ENCODE measurements at places on chromosomes 1 and 21.

GRCh38 chr21:41597227-41597626 lies 89.3 kb upstream of the TMPRSS2 start:
- no peak for DNase-seq

DNA sequence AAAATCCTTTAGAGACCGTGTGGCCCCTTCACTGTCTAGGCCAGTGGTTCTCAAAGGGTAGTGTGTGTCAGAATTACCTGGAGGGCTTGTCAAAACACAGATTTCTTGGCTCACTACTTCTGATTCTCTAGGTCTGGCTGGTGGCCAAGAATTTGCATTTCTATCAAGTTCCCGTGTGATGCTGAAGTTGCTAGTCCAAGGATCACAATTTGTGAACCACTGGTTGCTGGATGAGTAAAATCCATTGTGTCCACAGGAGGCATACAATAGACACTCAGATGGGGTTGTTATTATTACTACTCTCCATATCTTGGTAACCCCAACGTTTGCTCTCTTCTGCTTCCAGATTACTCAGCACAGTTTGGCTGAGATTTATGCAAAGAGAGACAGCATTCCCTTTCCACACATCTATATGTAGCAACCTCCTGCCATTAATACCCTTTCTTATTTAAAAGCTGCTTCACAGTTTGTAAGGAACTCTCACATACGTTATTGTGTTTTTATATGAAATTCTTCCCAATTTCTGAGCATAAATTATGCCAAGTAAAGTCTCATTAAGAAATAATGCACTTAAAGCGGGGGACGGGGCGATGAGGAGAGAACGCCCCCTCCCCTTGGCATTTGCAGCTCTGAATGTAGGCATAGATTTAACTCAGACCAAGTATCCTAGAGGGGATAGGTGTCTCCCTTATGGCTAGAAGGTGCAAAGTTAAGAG lies 720 bp upstream of the TMCC2 start:
- DNase-seq = no peak

GRCh38 chr1:94721240-94721639 lies 98.9 kb upstream of the SLC44A3 start:
- peak; percentile 93 for DNase-seq

GRCh38 chr1:5645135-5645399 lies 347.2 kb downstream of the NPHP4 start:
- DNase-seq = no peak

- DNase-seq = peak; percentile 13
These were observed 6.7 kb upstream of the HUNK start for GRCh38 chr21:31866077-31866511.

- DNase-seq = no peak
These were observed 4.1 kb downstream of the HEYL start for GRCh38 chr1:39635205-39635870.

GRCh38 chr1:12047120-12047876 lies 15.8 kb upstream of the TNFRSF8 start:
- DNase-seq = no peak
